NCI-H1930 (cell line): ENCODE measurements at places on chromosomes 4 and X.

DNA sequence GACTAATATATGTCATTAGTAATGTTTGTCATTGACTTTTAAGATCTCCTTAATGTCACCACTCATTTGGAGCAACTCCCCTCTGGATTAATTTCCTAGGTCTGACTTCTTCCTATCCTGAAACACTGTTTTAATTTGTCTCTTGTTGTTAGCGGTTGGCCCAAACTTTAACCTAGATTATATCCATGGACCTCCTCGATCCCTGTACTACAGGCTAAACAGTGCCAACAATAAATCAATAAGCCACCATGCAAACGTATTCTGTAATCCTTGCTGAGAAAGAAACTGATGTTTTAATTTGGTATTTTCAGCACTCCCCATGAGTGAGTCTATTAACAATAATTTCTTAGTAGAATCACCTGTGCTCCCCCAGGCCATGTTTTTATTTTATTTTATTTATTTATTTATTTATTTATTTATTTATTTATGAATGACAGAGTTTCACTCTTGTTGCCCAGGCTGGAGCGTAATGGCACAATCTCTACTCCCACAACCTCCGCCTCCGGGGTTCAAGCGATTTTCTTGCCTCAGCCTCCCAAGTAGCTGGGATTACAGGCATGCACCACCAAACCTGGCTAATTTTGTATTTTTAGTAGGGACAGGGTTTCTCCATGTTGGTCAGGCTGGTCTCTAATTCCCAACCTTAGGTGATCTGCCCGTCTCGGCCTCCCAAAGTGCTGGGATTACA, 204.1 kb downstream of the IL15 start:
- DNase-seq: no peak

GRCh38 chr4:18859468-18859867, 837.9 kb upstream of the LCORL start:
- no peak for DNase-seq

DNA sequence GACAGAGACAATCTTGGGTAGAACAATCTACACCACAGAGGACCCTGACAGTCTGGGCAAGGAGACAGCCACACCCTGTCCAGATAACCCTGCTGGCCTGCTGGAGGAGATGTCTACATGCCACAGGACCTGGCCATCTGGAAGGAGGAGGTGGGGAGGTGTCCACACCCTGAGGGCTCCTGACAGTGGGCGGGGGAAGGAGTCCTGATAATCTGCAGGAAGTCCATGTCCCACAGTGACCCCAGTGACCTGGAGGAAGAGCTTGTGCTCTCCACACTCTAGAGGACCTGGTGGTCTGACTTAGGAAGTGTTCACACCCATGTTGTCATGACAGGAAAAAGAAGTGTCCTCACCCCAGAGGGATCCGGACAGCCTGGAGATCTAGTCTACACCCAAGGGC, 5.5 kb downstream of the SUV39H1 start:
- DNase-seq: no peak

GRCh38 chrX:50893466-50893865, 17.1 kb upstream of the BMP15 start:
- DNase-seq: no peak

- DNase-seq: no peak
Measured at GRCh38 chr4:10185518-10186227, 69.1 kb upstream of the WDR1 start.

DNA sequence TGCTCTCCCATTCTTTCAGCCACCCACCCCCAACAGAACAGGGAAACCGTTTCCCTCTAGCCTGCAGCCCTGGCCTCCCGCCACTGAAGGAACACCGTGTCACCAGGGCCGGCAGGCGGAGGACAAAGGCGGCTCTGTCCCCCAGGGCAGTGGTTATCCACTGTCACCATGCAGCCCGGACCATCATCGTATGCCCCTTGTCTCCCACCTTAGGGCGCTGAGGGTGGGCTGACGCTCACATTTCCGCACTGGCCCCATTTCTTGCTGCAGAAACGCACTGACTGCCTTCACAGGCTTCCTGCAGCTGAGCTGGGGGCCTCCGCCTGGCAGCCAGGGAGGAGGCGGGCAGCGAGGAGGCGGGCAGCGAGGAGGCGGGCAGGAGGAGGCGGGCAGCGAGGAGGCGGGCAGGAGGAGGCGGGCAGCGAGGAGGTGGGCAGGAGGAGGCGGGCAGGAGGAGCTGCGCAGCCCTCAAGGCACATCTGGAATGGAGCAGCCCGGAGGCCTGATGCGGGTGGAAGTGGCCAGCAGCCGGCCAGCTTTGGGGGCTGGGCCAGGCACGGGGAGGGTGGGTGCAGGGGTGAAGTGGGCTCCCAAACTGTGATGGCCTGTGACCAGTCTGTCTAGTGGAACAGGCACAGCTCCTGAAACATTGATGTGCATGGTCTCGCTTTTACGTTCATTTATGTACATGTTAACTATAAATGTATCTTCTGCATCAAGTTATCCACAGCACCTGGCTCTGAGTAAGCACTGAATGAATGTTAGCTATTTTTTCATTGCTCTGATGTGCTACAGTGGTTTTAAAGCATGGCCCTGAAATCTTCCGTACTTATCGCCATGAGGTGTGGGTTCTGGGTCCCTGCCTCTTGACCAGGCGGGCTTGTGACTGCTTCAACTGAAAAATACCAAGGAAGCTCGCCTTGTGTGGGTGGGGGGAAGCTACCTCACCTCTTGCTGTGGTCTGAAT, 20.6 kb upstream of the KIAA0232 start:
- DNase-seq: no peak

DNA sequence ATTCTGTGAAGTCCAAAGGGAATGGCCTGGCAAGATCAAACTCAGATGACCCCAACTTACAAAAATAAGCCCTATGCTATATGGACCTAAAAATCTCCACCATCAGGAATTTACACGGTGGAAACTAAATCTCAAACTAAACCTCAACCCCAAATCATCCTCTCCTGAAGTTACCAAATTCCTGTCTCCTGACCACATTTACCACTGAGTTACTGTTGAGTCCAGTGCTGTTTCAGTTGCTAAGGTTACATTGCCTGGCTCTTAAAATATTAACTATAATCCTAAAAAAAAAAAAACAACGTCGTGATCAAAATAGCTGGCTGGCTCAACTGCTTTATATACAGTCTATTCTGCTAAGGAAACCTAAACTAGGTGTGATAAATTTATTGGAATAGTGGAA, 315.2 kb upstream of the SLIT2 start:
- no peak for DNase-seq

DNA sequence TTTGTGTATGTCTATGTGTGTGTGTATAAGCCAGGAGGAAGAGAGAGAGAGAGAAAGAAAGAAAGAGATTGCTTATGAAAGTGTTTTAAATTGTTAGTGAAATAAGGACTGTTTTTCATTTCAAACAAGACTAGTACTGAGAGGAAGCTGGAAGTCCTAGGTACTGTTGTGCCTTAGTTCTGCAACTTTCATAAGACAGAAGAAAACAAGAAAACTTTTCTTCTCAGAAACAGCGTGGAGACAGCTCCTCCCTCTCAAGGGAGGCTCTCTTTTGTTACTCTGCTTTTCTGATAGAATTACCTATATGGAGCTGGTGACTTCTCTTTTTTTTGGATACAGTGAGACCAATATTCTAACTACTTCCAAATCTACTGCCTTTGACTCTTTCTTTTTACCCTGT, 62.5 kb downstream of the BANK1 start:
- no peak for DNase-seq

- DNase-seq: no peak
Measured at GRCh38 chr4:124867536-124867935, 155.0 kb upstream of the ANKRD50 start.

GRCh38 chr4:4594285-4594920, 52.6 kb upstream of the STX18 start:
- DNase-seq: no peak

- no peak for DNase-seq
Measured at GRCh38 chrX:12042615-12043014, 95.7 kb upstream of the FRMPD4 start.

DNA sequence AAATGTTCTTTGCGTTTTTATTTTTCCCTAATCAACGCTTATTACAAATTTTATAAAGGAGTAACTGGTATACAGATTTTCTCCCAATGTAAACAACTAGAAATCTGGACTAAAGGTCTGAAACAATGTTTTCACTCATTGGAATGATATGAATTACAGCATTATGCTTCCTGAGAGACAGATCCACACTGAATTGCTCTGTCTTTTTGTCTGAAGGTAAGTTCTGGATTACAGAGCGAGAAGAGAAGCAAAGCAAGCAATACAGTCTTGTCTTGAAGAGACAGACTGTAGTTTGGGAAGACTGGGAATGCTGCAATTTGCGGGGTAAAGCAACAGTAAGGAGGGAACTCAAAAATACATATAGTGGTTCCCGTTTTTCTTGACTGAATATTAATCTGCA, 262.2 kb upstream of the PABPC4L start:
- DNase-seq: no peak

- no peak for DNase-seq
Measured at GRCh38 chrX:28969126-28969525, 381.9 kb downstream of the IL1RAPL1 start.

DNA sequence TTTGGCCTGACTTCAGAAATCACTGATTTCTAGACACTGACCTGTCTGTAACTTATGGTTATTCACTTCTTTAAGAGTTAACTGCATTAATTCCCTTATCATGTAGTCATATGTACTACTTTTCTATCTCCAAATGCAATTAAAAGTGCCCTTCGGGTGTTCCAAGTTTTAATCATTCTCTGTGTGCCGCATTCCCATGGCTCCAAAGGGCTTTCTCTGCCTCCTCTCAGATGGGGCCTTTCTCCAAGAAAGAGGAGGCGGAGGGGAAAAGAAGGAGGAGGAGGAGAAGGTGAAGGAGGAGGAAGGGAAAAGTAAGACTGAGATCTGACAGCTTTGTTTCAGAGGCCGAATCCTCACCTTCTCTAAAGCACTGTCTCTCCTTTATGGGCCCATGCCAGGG, 325.8 kb downstream of the LDB2 start:
- DNase-seq: no peak

DNA sequence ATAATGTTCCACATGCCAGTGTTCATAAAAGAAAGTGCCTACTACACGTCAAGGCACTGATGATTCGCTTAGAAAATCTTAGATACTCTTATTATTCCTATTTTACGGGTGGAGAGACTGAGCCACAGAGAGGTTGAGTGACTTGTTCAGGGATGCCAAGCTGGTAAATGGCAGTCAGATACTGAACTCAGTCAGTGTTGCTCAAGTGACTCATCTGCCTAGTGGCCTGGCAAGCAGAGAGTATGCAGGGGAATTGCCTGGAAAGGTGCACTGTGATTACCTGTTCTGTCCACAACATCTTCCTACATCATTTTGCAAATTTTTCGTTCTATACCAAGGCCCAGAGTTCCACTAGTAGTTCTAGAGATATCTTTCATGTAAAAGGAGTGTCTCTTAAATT, 68.4 kb downstream of the RAPGEF2 start:
- no peak for DNase-seq

GRCh38 chr4:26298198-26298947, 22.4 kb upstream of the RBPJ start:
- no peak for DNase-seq

GRCh38 chr4:6435010-6435409, 37.4 kb downstream of the PPP2R2C start:
- no peak for DNase-seq

DNA sequence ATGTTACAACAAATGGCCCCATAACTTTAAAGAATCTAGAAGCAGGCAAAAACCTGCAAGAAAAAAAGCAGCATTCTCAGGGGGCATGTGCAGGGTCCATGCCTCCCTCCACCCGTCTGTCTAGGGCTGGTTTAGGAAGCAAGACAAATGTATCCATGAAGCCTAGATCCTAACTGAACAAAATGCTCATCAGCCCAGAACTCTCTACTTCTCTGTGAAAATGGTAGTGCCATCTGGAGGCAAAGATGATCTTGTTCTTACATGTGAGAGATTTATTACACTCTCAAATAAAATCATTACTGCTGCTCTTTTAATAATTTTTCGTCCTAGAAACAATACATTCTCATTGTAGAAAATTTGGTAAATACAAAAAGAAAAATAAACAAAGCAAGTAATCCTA, 26.7 kb downstream of the NR3C2 start:
- no peak for DNase-seq

DNA sequence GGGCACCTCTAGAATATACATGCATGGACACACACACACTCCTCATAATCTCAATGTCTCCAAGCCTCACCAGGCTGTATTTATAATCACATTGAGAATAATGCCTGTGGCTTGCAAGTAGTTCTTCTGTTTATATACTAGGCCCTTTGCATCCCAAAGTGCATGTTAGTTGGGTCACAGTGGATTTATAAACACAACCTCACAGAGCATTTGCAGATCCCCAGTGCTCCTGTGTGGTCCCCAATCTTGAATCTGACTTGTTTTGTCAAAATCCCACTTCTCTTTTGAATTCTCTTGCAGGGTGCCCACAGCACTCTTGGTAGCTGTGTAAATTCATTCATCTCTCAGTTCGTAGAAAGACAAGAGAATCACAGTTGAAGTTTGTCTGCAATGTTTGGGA, 49.6 kb upstream of the PROM1 start:
- no peak for DNase-seq

- no peak for DNase-seq
Measured at GRCh38 chr4:40731361-40731760, 18.4 kb upstream of the NSUN7 start.

DNA sequence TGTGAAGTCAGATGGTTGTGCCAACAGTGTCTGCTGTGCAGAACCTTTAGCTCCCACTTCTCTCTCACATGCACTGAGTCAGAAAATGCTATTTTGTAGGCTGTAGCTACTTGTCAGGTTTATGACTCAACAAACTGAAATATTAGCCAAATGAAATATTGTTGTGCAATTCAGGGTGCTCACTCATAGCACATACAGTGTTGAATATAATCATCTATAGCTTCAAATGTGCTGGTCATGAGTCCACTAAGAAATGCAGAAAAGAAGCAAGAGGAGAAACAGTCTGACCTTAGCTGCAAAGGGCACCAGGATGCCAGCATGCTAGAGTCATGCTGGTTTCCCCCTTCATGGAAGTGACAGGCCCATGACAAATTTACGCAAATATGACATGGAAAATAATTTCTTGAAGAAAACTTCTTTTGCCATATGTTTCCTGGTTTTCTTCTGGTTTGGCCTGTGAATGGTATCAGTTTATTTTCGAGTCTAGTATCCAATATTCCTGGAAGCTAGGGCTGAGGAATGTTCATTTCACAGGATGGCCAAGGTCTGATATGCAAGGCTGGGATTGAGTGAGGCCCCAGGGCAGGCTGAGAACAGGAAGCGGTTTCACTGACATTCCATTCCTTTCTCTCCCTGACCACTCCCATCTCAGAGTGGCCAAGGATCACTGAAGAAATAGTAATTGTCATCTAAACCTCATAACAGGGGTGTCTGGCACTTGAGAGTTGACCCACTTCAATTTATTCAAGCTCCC, 10.3 kb upstream of the CXCL2 start:
- no peak for DNase-seq
